ENCODE measurements at places on chromosomes 7 and 10. TPM values are rescaled to one million over a fixed set of nuclear protein-coding genes. Genes with fewer than 3 reads are reported as not detected.

- DNase-seq: no peak
Observed at GRCh38 chr7:3942816-3943745, 642.0 kb downstream of the SDK1 start.

DNA sequence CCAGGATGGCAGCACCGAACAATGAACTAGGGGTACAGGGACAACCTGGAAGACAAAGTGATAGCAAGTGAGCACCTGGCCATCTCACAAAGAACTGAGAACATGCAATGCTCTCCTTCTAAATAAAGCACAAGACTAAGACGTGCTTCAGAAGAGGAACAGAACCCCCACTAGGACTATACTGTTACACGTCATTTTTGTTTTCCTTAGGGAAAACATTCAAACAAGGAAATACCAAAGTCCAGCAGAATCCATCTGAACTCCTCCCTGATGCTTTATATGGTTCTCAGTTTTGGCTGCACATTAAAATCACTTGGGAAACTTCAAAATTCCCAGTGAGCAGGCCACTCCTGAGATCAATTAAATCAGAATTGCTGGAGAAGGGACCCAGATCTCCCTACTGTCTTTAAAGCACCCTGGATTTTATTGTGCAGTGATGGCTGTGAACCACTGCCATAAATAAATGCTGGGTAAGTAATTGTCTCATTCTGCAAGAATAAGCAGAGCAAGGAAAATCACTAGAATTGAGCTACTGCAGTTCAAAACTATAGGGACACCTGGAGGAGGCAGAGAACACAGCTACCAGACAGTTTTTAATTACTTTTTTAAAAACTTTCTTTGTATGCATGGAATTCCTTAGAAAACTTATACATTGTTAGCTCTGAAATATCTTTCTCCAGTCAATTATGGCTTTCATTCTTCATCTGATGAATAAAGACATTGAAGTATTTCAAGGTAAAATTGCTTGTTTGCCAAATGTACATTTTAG, 866.5 kb upstream of the GHITM start:
- DNase-seq: no peak

DNA sequence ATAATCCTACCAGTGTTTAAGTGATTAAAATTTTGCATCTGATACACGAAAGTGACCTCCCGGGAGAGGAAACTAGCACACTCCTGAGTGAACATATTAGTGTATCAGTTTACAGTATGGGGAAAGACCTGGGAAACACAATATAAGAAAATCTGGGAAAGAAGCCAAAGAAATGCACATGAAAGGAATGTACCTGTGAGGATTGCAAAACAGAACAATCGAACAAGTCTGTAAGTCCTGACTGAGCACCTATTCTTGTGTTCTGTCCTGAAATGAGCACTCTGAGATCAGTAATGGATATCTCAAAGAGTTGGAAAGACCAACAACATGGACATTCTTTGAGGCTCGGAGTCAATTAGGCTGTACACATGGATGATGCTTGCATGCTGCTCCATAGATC, 554.7 kb downstream of the SORCS3 start:
- no peak for DNase-seq

- no peak for DNase-seq
Observed at GRCh38 chr10:7333961-7334641, 76.7 kb downstream of the SFMBT2 start.

Gene NKX1-2
- polyA plus RNA-seq: not detected

GRCh38 chr7:112882022-112882421, 91.8 kb upstream of the TMEM168 start:
- DNase-seq: no peak

DNA sequence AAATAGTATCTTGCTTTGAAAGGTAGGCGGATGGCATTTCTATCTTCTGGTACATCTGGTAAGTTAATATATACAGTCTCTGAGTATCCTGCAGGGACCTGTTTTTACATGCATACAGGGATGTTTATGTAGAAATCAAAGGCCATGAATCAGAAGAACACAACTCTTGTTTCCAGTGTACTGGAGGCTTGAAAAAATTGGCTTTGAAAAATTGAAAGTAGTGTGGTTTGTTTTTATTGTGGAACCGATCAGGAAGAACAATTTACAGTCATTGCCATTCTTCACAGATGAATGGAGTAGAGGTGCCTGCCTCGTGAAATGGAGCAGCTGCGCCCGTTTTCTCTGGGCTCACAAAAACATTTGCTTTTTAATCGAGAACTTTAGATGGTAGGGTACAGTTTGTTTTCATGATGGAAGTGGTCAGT, 54.0 kb upstream of the RPA3 start:
- no peak for DNase-seq

- no peak for DNase-seq
Observed at GRCh38 chr7:73738220-73738611, 386 bp downstream of the ABHD11 start.

Gene CPN1
- polyA plus RNA-seq: 2.0 TPM

DNA sequence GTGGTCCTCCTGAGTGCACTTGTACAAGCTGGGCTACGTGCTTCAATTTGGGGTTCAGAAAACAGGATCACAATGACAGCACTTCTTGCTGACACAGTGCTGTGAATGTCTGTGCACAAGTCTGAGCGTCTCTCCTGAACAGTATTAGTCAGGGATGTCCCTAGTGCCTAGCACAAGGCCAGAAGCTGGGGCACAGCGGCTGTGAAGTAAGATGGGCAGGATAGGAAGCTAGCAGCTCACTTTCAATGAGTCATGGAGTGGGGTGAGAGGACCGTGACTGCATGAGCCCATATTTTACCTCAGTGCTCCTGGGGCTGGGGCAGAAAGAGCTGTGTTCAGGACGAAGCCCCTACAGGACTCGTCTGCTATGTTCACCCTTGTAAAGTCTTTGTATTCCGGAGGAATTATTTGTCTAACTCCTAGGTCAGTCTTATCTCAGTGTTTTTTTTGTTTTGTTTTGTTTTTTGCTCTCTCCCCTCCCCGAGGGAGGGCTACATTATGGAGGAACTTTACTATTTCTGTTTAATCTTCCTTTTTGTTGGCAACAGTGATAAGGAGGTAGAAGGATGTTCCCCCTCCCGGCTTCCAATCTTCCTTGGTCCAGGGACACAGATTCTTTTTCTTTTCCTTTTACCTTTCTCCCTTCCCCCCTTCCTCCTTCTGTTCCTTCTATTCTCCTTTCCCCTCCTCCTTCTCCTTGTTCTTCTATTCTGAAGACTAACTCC, 2.8 kb upstream of the LRMDA start:
- no peak for DNase-seq

DNA sequence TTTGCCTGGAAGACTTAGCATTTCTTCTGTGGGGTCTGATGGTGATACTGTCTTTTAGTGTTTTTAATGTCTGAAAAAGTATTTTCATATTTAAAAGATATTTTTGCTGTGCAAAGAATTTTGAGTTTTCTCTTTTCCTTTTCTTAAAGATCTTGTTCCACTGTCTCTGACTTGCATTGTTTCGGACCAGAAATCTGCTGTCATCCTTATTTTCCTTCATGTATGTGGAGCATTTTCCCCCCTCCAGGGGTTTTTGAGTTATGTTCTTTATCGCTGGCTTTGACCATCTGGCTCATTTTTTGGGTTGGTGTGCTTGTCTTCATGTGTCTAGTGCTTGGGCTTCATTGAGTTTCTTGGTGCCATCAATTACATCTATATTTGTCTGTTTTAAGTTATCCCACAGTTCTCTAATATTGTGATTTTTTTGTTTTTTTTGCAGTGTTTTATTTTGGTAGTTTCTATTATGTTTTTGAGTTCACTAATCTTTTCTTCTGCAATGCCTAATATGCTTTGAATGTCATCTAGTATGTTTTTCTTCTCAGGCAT, 119.9 kb downstream of the MGMT start:
- DNase-seq: no peak

DNA sequence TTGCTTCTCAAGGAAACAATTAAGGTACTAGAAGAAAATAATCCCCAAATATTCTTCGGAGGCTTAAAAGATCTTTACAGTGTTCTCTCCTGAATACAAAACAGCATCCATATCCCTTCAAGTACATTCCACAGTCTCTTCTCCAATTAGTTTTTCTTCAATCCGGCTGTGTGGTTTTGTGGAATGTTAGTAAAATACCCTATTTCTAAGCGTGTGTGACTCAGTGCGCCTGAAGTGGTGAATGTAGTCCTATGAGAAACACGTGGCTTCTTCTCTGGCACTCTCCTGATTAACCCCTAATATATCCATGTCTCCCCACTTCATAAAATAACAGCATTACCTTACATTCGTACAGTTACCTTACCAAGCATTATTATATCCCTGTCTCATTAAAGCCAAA, 570.2 kb downstream of the ARL4A start:
- DNase-seq: no peak

Gene CDK1
- polyA plus RNA-seq: 80.8 TPM

Gene ZNF655
- polyA plus RNA-seq: 81.6 TPM

GRCh38 chr10:131155218-131155875, 156.2 kb downstream of the TCERG1L start:
- no peak for DNase-seq

Gene ATOH7
- polyA plus RNA-seq: 0.99 TPM

DNA sequence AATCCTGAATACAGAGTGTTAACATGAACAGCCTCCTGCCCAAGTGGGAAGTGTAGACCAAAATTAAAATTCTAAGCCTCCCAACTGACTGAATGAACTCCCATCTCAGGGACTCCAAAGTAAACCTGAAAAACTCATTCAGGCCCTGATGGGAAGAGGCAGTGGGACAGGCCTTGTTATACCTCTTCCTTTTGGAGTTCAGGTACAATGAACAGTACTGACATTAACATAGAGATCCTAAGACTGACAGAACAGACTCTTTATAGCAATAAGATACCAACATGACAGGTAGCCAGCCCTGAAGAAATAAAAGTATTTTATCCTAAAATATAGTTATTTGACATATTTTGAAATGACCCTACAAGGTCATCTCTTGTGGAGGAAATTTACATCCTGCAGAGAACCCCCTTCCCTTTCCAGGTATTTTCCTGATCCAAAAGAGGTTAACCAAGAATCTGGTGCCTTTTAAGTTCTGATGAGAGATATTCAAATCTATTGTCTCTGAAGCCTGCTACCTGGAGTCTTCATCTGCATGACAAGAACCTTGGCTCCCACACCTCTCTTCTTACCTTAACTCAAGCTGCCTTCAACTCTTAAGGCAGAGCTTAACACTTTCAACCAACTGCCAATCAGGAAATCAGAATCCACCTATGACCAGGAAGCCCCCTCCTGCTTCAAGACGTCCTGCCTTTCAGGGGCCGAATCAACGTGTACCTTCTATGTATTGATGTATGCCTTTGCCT, 103.3 kb upstream of the PFKP start:
- no peak for DNase-seq

DNA sequence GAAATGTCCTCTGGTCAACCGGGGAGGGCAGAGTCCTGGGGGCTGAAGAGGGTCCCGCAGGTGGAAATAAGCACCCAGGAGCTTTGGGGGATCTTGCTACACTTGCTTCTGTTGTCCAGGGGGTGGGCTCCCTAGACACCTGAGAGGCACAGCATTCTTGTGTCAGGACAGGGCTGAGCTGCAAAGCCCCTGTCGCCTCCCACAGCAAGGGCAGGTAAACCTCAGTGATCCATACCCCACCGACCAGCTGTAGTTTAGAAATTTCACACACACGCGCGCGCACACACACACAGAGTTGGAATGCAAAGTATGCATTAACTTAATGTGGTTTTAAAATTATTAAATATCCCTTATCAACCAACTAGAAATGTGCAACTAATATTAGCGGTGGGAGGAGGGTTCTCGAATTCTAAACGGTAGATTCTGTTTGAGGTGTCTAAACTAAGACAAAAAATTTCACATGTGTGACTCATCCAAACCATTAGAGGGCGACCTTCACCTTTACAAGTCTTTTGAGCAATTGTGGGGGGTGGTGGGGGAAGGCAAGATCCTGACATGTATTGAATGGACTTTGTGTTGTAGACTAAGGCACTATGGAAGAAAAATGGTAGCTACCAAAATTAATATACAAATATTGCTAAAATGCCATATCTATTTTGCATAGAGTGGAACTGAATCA, 34.3 kb upstream of the PTF1A start:
- DNase-seq: no peak

DNA sequence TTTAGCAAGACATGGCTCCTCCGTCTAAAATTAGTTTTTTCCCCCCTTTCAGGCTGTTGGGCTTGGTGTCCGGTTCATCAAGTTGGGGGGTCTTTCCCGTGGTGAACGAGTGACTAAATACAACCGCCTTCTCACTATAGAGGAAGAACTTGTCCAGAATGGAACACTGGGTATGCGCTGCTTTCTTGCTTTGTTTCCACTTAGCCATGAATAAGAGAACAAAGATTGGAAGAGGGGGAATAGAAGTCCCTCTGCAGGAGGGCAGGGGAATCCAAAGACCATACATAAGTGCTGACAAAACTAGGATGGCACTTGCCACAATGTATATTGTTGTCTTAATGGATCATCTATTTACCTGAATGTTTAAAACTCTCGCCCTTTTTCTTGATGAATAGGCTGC, 30.5 kb downstream of the ENO4 start:
- no peak for DNase-seq

Gene FAM180A
- not detected for polyA plus RNA-seq

Gene ZNF277
- 38.9 TPM for polyA plus RNA-seq

GRCh38 chr10:60209874-60210570, 179.7 kb downstream of the ANK3 start:
- no peak for DNase-seq

GRCh38 chr7:33952824-33953223, 47.5 kb downstream of the BMPER start:
- no peak for DNase-seq

- peak; percentile 52 for DNase-seq
Observed at GRCh38 chr10:33335801-33336581, 1.5 kb upstream of the NRP1 start.

DNA sequence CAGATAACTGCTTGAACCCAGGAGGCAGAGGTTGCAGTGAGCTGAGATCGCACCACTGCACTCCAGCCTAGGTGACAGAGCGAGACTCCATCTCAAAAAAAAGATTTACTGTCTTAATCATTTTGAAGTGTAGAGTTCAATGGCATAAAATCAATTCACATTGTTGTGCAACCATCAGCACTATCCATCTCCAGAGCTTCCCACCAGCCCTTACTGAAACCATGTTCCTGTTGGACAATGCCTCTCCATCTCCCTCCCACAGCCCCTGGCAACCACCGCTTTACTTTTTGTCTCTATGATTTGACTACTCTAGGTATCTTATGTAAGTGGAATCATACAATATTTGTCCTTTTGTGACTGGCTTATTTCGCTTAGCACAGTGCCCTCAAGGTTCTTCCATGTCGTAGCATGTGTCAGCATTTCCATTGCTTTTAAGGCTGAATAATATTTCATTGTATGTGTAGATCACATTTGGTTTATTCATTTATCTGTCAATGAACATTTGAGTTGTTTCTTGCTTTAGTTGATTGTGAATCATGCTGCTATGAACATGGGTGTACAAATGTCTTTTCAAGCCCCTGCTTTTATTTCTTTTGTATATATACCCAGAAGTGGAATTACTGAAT, 33.1 kb downstream of the NACAD start:
- no peak for DNase-seq

GRCh38 chr10:8365935-8366911, 311.7 kb downstream of the GATA3 start:
- no peak for DNase-seq

Gene PTN
- 185 TPM for polyA plus RNA-seq

DNA sequence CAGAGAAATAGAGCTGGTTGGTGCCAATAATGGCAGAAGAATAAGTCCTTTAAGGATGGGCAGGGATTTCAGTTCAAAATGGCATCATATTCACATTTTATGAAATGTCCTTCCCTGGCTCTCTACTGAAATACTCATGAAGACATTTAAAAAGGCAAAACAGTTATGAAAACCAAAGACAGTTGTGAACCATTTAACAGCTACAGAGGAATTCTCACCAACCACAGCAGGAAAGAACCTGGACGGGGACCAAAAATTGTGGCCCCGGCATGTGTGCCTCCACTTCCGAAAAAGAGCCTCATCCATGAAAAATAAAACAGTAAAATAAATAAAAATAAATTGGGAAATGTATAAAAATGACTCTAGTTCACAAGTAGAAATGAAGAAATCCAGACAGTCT, 539.5 kb downstream of the SUGCT start:
- DNase-seq: no peak
